ENCODE measurements at places on chromosomes 1 and 21.

DNA sequence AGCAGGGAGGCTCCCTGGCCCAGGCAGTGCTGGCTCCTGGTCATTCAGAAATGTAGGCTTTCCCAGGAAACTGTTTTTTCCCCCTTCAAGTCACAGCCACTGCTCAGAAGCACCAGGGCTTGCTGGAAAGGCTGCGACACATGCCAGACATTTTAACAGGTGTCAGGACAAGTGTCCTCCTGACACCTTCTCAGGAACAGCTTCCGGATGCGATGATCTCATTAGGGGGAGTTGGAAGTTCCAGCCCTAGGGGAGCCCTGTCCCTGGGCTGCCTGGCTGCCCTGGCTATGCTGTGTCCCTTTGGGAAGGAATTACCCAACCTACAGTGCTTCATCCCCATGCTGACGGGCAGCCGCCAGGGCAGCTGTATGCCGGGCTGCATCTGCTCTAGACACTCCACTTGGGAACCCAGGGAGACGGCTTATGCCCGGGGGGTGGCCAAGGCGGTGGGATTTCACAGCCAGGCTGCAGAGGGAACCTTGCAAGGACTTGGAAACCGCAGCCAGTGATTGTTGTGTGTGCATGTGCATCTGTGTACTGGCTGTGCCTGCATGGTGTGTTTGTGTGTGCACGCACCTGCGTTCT is 41.8 kb downstream of the AJAP1 start:
- DNase-seq = no peak

GRCh38 chr1:32042330-32042729 is 28.7 kb downstream of the KHDRBS1 start:
- no peak for DNase-seq

DNA sequence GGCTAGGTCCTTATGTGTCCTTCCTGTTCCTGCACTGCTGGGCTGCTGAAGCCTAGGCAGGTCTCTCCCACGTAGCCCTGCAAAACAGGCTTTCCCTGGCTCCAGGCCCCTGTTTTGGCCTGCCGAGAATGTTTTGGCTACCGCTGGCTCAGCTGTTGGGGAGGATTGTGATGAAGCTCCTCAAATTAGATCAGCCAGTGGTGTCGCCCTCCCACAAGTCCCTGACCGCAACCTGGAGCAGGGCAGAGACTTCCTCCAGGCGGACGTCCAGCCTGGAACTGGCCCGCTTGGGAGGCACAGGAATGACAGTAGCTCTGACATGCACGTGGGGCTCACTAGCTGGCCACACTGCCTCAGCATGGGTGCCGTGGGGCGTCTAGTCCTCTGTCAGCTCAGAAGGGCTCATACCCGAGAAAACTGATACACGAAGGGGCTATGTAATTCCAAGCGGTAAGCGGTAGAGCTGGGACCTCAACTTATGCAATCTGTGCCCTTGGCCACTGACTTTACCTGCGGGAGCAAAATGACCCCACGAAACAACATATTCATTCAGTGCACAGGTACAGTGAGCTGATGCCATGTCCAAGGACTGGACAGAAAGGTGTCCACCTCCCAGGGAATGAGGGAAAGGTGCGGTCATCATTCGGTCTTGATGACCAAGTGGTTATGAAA is 26.6 kb downstream of the DHRS3 start:
- peak; percentile 68 for DNase-seq

- DNase-seq = peak; percentile 79
Observed at GRCh38 chr1:156664767-156665411, 12.3 kb downstream of the NES start.

GRCh38 chr1:78678324-78678723 is 28.7 kb downstream of the IFI44 start:
- no peak for DNase-seq

GRCh38 chr1:92786111-92786901 is 1.4 kb upstream of the EVI5 start:
- DNase-seq = no peak

DNA sequence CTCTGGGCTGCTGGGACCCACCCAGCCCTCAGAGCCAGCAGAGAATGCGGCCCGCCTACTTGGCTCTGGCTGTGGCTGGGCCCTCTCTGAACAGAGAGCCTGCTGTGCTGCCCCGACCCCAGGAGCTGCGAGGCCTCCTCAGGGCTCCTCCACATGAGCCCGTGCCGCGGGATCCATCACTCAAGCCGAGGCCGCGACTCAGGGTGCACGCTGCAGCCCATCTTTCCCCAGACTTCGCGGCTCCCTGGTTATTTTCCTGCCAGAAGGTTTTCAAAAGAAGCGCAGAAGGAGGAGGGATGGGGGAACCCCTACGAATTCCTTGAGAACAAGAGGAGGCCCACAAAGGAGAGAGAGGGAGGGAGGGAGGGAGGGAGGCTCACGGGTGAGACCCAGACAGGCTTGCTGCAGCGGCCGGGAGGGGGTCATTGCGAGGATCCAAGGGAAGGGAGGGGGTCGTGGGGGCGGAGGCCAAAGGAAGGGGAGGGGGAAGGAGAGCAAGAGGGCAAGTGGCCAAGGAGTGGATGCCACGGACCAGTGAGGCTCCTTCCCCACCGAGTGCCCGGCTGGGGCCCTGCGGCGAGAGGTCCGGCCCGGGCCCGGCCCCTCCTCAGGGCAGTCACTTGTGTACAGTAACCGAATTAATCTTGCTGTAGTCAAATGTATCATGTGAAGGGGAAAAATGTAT is 146.8 kb downstream of the CASZ1 start:
- no peak for DNase-seq

DNA sequence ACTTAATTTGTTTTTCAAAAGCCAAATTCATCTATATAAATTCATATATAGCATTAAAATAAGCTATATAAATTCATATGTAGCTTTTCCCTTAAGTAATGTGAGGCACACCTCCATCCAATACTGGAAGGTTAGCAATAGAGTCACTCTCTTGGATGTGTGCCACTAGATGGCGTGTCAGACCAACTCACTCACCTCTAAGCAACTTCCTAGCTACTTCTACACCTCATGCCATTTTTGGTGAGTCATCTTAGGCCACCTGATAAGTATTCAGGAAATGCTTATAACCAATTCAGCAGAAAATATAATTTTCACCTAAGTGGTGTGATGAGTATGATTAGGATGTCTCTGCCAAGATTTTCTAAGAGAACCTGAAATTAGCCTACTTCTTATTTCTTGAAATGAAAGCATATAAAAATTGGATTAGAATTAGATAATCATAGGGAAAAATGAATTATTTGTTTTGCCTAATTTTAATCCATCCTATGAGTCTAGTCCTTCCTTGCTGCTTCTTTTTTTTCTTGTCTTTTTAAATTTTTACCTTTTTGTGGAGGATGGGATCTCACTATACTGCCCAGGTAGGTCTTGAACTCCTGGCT is 34.4 kb upstream of the TADA1 start:
- peak; percentile 70 for DNase-seq

GRCh38 chr1:101507547-101507971 is 270.7 kb downstream of the S1PR1 start:
- DNase-seq = no peak

DNA sequence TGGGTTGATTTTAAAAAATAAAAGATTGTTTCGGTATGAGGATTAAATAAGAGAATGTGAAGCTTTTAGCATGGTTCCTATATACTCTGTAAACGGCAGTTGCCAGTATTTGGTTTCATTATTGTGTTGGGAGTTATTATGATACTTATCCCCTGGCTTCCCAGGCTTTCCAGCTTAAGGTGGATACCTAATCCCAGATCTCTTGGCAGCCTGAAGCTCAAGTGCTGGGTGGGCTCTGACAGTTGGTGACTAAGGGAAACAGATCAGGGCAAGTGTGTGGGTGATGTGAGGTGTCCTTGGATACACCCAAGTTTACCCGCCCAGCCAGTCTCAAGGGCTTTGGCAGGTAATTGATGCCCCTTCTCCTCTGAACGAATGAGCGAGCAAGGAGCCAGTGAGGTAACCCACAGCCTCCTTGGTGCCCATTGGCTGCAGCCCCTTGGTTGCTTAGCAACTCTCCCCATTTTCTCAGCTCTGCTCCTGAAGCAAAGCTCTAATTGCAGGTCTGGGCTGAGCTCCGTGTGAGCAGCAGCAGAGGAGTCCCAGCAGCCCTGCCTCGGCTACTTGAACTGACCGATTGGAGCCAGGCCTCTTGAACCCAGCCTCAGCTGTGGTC is 6.1 kb downstream of the IPO13 start:
- DNase-seq = no peak

DNA sequence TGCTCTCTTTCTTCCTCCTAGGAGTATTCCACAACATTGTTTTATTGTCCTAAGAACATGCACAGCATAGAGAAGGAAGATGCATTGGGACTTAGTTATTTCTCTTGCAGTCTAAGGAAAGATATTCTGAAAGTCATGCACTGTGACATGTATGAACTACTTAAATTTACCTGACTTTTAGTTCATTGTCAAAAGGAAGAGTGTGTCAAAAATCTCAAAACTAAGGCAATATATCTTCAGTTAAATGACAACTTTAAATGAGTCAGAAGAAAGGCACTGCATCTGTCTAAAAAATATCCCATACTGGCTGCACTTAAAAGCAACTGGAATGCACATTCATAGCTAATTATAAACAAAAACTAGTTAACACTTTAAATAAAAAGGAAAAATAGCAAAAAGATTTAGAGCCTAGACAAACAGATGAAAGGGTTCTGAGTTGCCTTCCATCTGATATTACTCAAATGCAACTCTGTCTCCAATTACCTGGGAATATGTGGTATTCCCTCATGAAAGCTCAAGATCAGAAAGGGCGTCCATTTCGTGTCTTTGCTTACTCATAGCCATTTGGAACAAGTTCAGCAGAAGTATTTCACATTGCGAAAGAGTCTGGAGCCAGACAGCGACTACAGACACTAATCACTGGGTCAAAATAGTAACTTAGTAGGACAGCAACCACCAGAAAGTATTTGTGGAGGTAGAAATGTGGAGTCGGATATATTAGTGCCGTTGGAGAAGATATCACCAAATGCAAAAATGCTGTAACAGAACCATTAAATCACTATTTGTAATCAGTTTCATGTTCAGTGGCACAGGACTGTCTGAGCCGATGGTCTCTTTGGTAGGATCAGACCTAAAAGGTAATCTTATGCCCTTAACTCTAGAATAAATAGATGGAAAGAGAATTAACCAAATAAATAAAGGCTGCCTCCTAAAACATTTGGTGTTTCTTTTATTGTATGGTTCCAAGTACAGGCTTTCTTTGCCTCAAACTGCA is 225.7 kb downstream of the GREM2 start:
- no peak for DNase-seq

DNA sequence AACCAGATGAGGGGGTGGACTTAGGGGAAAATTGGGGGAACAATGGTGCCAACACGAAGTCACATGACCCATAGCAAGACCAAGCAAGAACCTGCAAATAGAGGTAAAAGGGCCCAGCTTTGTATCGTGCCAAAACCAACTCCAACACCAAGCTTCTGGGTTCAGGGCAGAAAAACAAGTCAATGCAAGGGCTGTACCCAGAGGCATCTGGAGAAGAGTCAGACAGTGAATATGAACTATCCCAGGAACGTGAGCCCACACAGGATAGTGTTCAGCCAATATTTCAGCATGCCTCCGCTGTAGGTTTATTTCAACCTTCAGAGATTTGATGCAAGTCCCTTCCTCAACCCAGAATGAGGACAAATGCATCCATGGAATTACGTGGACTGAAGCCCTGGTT is 15.0 kb upstream of the ZMYM6 start:
- DNase-seq = no peak

DNA sequence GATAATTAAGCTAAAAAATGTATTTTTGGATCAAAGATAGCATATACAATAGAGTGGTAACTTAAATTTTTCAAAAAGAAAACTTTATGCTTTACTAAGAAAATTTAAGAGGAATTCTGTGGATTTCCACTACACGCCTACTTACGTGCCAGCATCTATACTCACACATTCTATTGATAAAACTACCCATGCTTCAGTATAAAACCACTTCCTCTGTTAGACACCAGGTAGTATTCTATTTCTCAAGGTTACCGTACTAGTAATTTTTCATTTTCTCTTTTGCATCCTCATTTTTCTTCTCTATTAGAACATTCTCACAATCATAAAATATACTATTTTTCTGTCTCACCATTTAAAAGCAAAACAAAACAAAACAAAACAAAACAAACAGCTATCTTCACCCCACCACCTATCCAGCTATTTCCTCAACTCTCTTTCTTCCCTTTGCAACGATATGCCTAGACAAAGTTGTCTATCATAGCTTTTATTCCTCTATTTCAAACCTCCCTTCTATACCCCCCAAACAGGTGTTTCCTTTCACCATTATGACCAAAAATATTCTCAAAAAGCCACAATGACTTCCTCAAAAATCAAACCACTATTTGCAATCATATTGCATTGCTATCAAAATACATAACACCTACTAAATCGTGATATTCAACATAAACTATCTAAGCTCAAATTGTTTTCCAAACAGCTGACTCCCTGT is 1652.0 kb downstream of the MRPL39 start:
- DNase-seq = no peak

- peak; percentile 94 for DNase-seq
Observed at GRCh38 chr1:180926164-180926981, 13.7 kb downstream of the KIAA1614 start.

GRCh38 chr1:75529488-75529887 is 81.4 kb downstream of the SLC44A5 start:
- no peak for DNase-seq

DNA sequence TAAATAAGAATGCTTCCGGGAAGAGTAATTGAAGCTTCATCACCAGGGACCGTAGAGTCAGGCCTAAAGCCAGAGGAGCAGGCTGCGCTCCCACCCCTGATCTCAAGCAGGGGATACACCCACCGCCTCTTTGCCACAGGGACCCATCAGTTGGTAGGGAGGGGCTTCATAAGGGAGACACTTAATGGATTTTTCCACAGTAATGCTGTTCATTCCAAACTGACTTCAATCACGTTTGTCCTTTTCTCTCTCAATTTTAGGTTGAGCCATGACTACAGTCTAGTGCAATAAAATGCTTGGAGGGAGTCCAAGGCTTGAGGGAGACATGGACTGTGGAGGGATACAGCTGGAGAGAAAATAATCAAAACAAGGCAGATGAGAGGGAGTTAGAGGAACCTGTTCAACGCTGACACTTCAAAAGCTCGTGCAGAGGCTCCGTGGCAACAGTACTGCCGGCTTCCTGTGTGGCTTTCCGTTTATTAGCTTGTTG is 111.5 kb downstream of the SEC16B start:
- DNase-seq = peak; percentile 65
